NCI-H446 (cell line): ENCODE measurements at places on chromosomes 2 and 18.

DNA sequence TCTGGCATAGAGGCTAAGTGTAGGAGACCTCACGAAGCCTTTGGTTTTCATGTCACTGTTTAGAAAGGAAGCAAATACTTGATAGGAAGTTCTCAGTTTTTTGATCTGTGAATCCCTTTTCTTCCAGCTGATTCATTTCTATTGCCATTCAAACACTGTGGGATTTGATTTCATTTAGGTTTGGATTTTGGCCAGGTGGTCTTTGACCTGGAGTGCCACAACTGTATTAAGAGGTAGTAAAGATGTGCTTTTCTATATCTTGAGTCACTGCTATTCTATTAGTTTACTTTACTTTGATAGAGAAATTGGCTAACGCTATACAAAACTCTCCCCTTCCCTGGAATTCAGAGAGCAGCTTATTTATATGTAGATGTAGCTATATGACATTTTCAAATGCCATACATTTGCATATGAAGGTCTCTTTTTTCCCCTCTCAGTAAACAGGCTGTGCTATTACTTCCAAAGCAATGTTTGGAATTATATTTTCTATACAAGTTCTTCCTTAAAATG is 132.4 kb upstream of the CAVIN2 start:
- DNase-seq, result no peak

- DNase-seq, result no peak
These were observed 64.0 kb downstream of the TFCP2L1 start for GRCh38 chr2:121220995-121221394.

DNA sequence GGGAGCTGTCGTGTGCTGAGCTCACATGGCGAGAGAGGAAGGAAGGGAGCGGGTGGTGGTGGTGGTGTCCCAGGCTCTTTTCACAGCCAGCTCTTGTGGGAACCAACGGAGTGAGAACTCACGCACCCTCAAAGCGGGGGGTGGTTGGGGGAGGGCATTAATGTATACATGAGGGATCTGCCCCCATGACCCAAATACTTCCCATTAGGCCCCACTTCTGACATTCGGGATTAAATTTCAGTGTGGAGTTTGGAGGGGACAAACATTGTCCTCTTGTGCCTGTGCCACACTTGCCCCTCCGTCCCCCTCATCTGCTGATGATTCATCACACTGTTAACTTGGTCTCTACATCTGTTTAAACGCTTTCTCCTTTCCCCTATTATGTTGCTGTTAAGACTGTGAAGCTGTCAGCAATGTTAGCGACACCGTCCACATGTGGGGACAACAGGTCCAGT is 22.5 kb downstream of the INPP4A start:
- DNase-seq, result no peak

DNA sequence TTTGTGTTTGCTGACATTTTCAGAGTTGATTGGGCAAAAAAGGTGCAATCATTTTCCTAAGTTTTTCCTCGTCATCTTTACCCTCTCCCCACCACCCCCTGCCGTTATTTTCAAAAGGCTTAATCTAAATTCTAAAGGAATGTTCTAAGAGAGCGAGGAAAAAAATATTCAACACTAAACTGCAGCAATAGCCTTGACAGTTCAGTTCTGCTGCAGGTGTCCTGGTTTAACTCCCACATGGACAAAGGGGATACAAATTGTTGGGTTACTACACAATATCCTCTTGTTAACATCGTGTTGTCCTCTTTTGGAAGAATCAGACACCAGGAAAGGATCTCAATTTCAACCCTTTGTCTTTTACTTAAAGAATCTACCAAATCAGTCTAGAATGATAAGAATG is 696.5 kb downstream of the NRXN1 start:
- no peak for DNase-seq

- DNase-seq, result no peak
These were observed 41.7 kb downstream of the INPP5D start for GRCh38 chr2:233101816-233102215.

DNA sequence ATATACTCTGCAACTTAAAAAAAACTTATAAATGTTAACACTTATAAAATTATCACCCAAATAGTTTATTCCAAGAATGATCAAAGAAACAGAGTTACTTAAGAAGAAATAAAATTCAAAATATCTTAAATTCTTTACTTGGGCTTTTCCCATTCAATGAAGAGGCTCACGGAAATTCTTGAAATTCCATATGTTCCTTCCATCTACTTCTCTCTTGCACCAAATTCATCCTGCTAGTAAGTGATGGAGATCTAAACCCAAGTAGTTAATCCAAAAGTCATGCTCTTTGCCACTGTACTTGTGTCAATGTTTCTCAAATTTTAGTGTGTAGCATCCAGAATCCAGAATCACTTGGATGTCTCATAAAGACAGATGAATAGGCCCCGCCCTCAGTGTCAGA is 465.9 kb downstream of the TXNL1 start:
- no peak for DNase-seq

- no peak for DNase-seq
These were observed 105.9 kb upstream of the SIX2 start for GRCh38 chr2:45115181-45115580.

DNA sequence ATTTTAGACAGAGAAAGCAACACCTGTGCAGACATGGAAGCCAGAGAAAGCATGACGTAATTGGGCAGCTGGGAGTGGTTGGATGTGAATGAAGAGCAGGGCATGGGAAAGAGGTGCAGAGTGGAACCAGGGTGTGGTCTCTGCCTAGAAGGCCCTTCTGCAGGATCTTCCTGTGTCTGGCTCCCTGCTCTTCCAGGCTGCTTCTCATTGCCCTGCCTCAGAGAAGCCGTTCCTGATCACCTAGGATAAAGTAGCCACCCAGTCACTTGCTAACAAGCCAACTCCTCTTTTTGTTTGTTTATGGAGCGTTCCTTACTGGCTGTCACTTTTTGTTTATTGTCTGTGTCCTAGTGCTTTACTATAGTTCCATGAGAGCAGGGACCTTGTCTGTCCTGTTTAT is 28.5 kb downstream of the GALNT1 start:
- no peak for DNase-seq

DNA sequence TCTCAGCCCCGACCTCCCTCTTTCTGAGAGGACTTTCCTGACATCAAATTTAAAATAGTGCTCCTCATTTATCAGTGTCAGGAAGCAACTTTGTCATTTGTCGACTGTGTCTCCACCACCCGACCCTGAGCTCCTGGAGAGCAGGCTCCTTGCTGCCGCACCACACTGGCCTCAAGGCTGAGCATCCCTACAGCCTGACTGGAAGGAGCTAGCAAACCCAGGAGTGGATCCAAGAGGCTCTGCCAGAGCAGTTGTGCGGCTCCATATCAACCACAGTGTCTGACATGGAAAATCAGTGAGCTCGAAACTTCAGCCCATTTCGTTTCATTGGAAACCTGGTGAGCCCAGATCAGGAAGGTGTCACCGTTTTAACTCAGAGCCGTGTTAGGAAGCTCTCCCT is 125.2 kb downstream of the PTGR3 start:
- DNase-seq, result no peak

DNA sequence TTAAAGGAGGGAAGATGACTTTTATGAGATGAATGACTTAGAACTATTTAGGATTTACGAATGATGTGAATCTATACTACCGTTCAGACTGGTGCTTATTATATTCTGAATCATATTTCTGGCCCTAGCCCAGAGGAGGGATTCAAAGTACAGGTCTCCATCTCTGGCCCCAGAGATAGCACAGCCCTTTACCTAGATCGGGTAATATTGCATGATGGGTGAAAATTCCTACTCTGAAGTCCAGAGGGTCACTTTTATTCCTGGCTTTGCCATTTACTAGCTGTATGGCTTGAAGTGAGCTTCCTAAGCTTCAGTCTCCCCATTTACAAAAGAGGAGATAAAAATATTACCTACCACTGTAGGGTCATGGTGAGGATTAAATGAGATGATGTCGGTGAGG is 135.8 kb upstream of the OSR1 start:
- DNase-seq, result no peak

DNA sequence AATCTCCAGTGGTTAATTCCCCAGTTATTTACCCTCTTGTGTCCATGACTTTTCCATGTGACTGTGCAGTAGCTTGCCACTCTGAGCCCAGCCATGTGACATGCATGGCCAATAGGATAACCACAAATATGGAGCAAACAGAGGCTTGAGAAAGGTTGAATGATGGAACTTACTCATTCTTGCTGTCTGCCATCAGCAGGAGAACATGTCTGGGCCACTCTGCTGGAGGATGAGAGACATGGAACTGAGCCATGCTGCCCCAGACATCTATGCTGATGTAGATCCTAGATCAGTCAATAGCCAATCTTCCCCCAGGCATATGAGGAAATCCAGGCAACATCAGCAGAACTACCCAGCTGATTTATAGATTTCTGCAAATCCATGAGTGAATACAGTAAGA is 992.3 kb upstream of the FANCL start:
- no peak for DNase-seq

DNA sequence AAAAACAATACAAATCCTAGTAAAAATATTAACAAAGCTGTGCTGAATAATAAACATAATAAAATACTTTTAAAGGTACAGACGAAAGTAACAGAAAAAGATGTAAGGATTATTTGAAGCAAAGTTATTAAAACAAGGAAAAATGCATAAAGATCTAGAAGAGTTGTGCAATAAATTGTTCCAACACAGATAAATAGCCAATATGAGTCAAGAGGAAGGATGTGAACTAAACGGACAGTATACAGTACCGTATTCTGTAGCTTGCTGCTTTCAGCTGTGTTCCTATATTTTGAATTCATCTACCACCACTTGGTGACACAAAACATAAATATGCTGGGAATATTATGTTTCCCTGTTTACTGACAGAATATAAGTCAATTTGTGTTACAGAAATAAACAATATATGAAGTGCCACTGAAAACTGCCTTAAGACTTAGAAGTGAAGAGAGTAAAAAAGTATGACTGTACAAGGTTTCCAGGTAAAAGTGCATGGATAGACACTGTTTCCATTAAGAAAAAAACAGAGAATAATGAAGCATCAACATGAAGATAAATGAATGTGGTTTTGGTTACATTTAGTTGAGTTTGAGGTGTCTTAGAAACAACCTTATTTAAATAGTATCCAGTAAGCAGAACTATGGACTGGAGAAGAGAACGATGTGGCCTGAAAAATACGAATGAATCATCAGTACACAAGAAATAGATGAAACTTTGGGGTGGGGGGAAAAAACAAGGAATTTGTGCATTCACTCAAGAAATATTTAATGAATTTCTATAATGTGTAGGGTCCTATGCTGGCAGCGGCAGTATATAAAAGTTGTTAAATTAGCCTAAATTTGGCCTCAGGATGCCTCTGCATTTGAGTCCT is 13.1 kb downstream of the PPP3R1 start:
- no peak for DNase-seq

DNA sequence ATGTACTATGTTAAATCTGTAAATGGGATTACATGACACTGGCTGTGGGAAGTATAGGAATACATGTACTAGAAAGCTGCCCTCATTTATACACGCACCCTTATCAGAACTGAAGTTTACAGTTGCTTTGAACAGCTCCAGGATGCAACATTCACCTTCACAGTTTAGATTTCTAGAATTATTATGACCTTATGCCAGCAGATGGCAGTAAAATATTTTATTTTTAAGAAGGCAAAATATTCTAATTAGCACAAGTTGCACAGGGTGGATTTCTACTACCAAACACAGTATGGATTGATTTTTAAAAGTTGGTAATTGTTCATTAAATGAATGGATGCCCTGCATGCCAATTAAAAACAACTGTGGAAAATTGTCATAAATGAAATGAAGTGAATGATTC is 670.4 kb downstream of the KCNJ3 start:
- no peak for DNase-seq

- no peak for DNase-seq
These were observed 137.5 kb upstream of the RNF152 start for GRCh38 chr18:62030091-62030985.

DNA sequence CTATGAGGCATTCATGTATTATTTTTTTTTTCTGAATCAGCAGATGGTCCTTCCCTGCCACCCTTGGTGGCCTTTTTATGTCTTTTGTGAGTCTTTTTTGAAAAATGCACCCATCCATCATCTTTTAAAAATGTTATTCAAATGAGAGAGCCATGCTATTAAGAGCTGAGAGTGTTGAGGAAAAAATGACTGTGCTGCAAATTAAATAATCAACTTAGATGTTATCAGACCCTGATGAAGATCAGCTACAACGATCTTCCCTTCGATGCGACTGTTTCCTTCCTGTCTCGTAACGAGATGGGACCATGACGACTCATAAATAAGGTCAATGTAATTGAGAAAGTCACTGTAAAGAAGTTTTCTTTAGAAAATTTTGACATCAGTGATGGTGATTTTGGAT is 44.4 kb downstream of the TRIB2 start:
- no peak for DNase-seq

GRCh38 chr2:147520817-147521216 is 324.0 kb upstream of the ACVR2A start:
- DNase-seq, result no peak

GRCh38 chr2:105141099-105141614 is 100.4 kb upstream of the GPR45 start:
- no peak for DNase-seq

GRCh38 chr2:31000970-31001369 is 137.3 kb downstream of the GALNT14 start:
- DNase-seq, result no peak

DNA sequence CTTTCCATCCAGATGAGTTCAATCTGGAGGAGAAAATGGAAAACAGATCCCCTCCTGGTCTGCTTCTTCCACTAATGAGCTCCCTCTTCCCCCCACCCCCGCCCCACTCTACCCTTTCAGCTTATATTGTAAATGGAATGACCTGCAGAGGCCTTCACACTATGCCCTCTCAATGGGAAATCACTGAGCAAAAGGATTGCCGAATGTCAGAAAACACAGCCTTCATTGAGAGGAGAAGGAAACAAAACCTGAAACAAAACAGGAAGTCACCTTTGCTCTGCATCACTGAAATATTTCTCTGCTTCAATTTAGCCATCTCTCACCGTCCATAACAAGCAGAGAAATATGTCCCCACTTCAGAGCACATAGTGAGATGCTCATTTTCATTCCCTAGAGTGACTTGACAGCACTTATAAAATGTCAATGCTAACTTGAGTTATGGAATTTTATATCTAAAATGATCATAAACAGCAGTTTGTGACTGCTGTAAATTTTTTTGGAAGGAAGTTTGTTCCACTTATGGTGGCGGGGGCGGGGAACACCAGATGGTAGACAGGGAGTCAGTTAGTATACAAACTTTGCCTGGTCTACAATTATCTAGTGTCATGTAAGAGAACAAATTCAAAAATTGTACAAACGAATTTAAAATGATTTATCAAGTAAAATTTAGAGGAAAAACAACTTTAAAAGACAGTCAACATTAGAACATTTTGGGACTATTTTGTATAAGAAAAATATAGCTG is 1.8 kb upstream of the FRZB start:
- DNase-seq, result no peak

- DNase-seq, result no peak
These were observed 240.0 kb upstream of the GULP1 start for GRCh38 chr2:188051706-188052105.

- no peak for DNase-seq
These were observed 123.5 kb downstream of the TANC1 start for GRCh38 chr2:159091976-159092375.

DNA sequence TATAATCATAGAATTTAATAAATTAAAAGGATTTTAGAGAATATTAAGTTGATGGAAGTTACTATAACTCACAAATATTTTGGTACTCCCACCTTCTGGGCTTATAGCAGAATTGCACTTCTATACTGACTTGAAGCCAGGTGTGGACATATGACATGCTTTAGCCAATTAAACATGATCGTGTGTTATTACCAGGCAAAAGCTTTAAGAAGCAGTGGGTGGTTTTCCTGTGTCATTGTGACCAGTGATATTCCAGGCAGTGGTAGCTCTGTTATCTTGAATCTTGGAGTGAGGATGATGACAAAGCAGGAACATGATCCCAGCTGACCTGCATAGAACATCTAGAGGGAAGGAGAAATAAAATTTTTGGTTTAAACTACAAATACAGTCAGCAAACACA is 370.9 kb upstream of the ZEB2 start:
- no peak for DNase-seq
